Putamen (tissue), 1 donor: ENCODE measurements at places on chromosomes 16 and 17.

DNA sequence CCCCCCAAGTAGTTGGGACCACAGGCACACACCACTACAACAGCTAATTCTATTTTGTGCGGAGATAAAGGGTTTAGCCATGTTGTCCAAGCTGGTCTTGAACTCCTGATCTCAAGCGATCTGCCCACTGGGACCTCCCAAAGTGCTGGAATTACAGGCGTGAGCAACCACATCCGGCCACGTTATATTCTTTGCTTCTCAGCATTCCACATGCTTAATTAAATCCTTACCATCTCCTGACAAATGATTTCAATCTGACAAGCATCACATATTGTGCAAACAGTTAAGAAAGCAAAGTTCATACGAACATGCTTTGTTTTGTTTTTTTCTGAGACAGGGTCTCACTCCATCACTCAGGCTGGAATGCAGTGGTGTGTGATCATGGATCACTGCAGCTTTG is 18.2 kb downstream of the HIGD1B start:
- DNase-seq = no peak

GRCh38 chr16:87958632-87959031 is 7.4 kb downstream of the BANP start:
- DNase-seq = no peak

GRCh38 chr17:82179946-82180475 is 32.6 kb downstream of the CCDC57 start:
- no peak for DNase-seq

DNA sequence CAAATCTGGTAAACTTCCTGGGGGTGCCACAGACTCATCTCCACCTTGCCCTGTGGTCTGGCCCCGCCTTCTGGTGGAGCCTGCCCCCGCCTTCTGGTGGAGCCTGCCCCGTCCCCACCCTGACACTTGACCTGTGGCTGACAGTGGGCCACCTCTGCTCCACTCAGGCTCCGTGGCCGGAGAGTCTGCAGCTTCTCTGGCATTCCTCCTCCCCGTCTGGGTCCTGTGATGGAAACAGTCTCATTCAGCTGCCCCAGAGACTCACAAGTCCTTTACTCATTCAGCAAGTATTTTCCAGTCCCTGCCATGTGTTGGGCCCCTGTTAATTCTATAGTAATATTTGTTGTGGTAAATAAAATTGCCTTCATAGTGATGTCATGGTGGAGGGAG is 21.0 kb upstream of the G6PC1 start:
- no peak for DNase-seq

GRCh38 chr16:8816967-8817655 is 19.5 kb downstream of the PMM2 start:
- no peak for DNase-seq

- DNase-seq = no peak
These were observed 7.8 kb upstream of the GSE1 start for GRCh38 chr16:85605051-85605911.

- no peak for DNase-seq
These were observed 11.8 kb downstream of the STARD3 start for GRCh38 chr17:39648616-39649366.

GRCh38 chr17:65360961-65361552 is 200.4 kb downstream of the AXIN2 start:
- DNase-seq = no peak

DNA sequence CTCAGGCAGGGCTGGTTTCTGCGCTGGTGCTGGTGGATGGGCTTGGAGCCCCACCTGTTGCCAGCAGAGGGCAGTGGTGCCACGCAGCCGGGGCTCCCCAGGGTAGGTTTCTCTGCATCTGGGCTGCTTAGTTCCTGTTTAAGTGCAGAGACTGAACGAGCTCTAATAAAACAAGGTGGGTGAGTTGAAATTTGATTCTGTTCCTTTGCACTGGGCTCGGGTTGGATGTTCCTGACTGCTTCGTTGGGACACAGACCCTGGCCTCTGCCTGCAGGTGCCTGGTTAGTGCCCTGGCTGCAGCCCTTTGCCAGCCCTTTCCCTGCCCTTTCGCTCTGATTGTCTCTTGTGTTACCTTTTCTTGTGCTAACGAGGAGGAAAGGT is 30.0 kb downstream of the TBCD start:
- DNase-seq = peak; percentile 71

DNA sequence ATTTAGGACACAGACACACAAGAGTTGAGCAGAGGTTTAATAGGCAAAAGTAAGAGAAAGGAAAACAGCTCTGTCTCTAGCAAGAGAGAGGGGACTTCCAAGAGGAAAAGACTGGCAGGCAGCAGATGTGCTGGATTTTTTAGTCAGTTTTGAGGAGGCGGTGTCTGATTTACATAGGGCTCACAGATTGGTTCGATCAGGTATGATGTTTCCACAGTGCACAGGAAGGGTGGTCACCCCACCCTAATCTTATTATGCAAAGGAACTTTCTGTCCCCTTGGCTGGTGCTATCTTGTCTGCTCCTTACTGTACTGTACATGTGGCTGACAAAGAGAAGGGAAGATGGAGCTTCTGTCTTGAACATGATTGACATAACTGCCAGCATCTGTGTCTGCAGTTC is 25.3 kb downstream of the BFAR start:
- peak; percentile 34 for DNase-seq

- DNase-seq = no peak
These were observed 91.2 kb downstream of the ZNF778 start for GRCh38 chr16:89308391-89309333.

DNA sequence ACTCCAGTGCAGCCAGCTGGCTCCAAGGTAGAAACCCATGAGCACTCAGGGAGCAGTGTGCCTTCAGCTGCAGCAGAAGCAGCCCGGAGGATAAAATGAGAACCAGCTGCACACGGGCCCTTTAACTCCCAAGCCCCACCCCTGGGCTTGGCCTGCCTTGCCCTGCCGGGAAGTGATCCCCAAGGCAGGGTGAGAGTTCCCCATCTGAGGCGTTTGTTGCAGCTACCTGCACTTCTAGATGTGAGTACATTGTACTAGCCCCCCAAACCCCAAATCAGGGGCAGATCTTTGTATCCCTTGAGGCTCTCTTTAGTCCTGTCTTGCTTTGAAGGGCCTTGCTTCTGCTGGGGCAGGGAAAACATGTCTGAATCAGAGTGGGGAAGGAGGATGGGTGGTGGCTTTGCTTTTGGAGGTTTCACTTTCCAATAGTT is at the start of gene MVP:
MVP (plus strand) TSS at position 192 of the 431 bp plus-strand sequence. CDS start 10,088 bp downstream, outside the sequence.
- no peak for DNase-seq

- DNase-seq = no peak
These were observed 37.1 kb downstream of the LDHD start for GRCh38 chr16:75079346-75079926.

- no peak for DNase-seq
These were observed 589 bp downstream of the ARL6IP1 start for GRCh38 chr16:18800775-18801144.

GRCh38 chr17:33014751-33015150 is 23.1 kb downstream of the SPACA3 start:
- no peak for DNase-seq
